ENCODE measurements at places on chromosomes 16 and 17.

DNA sequence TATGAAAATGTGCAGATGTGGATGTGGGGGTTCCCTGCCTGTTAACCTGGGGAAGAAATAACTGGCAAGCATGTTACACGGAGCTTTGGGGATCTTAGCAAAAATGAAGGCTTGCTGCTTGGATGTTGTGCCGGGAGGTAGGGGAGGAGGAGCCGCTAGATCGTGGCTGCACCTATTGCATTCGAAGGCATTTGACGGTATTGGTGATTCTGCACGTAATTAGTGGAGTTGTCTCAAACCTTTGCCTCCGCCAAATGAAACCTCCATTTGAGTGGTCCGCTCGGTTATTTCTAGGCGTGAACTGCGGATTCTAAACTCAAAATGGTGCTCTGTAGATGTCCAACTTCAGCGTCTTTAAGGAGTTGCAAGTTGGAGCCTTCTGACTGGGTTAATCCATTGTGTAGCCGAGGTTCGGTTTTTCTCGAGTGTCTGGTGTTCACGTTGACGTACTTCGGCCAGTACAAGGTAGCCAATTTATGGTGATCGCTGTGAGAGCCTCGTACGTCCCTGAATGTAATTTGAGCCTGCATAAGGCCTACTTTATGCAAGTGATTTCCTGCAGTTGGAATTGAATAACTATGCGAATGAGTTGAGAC is 1.5 kb downstream of the TNRC6C start:
- no peaks in the 10 kb centered on the region for H3K36me3 ChIP-seq
- H3K27ac ChIP-seq = no peak overlapping the region
- H3K4me3 ChIP-seq = peak overlapping the region; percentile 70

- no peaks in the 10 kb centered on the region for H3K36me3 ChIP-seq
- H3K27me3 ChIP-seq = no peaks in the 10 kb centered on the region
- H3K27ac ChIP-seq = no peak overlapping the region
- no peak overlapping the region for H3K4me3 ChIP-seq
- DNase-seq = no peak
Observed at GRCh38 chr16:51416926-51417325, 265.9 kb upstream of the SALL1 start.

DNA sequence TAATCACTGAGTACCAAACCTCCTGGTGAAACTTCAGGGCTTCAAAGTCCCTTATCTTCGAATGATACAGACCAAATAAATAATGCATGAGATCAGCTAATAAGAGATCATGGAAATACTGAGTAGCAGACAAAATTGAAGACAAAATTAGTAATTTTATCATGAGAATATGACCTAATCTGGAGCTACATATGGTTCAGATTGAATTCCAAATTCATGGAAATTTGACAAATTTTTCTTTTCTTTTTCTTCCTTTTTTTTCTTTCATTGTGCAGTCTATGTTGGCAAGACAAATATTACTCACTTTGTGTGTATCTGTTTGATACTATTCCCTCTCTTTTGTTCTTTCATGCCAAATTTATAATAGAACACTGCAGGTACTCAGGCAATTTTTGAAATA is 218.1 kb upstream of the KCNJ16 start:
- H3K27ac ChIP-seq = no peak overlapping the region
- no peak for DNase-seq
- no peaks in the 10 kb centered on the region for H3K36me3 ChIP-seq
- no peaks in the 10 kb centered on the region for H3K27me3 ChIP-seq

DNA sequence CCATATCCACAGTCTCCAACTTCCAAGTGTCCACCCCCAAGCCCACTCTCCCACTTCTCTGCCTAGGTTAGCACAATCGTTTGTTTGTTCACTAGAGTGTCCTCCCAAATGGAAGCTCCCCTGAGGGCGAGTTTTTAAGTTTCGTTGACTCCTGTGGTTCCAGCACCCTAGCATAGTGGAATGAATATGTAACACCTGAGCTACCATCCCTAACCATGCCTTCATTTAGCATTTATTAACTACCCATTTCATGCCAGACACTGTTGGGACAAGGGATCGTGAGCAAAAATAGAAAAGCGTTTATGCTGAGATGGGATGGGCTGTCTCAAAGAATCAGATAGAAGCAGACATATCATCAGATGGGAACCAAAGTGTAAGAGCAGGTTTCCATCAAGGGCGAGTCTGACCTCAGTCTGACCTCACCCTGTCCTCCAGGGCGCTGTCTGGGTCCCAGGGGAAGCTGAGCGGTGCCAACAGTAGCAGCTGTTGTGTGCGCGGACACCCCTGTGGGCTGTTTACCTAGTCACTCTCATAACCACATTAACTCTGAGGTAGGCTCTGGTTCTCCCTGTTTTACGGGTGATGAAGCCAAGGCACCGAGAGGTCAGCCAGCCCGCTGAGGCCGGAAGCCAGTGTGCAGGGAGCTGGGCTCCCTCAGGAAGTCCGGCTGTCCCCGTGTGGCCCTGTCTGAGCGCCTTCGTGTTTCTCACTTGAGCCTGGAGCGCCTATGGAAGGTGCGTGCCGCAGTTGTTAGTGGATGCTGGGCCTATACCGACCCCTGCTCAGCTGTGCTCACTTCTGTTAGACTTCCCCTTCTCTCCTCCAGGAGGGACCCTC is 6.2 kb downstream of the CNP start:
- peaks cover 13% of the 10 kb centered on the region for H3K36me3 ChIP-seq
- no peaks in the 10 kb centered on the region for H3K4me1 ChIP-seq

DNA sequence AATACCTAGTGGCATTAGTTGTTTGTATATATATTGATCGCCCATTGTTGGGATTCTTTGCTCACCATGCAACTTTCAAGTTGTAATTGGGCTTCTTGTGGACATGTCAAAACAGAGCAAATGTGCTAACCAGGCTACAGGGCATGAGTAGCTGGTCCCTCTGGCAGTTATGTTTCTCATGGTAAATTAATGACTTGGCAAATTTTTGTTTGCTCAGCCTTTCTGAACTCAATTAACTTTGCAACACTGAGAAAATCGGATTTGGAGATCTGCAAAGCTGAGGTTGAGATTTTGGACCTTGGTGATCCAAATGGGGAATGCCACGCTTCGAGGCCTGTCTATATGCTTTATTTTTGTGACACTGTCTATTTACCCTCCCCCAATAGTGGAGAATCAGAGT is 138.5 kb upstream of the PIRT start:
- no peaks in the 10 kb centered on the region for H3K27me3 ChIP-seq
- no peak for DNase-seq
- no peak overlapping the region for H3K4me3 ChIP-seq
- no peaks in the 10 kb centered on the region for H3K36me3 ChIP-seq

DNA sequence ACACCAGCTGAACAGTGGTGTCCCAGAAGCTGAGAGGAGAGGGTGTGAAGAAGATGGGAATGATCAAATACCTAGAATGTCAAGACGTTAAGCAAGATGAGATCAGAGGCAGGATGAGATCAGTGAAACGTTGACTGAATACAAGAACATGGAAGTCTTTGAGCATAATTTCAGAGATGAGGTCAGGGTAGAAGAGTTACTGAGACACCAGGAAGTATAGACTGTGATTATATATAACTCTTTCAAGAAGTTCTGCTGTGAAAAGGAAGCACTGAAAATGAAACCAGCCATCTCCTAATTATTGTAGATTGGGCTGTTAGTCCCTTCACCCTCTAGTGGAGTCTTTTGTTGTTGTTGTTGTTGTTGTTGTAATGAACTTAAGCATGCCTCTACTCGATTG is 9.1 kb downstream of the SHCBP1 start:
- no peak for DNase-seq
- H3K27me3 ChIP-seq = no peaks in the 10 kb centered on the region
- no peak overlapping the region for H3K27ac ChIP-seq
- peaks cover 9% of the 10 kb centered on the region for H3K36me3 ChIP-seq
- H3K4me1 ChIP-seq = no peaks in the 10 kb centered on the region

DNA sequence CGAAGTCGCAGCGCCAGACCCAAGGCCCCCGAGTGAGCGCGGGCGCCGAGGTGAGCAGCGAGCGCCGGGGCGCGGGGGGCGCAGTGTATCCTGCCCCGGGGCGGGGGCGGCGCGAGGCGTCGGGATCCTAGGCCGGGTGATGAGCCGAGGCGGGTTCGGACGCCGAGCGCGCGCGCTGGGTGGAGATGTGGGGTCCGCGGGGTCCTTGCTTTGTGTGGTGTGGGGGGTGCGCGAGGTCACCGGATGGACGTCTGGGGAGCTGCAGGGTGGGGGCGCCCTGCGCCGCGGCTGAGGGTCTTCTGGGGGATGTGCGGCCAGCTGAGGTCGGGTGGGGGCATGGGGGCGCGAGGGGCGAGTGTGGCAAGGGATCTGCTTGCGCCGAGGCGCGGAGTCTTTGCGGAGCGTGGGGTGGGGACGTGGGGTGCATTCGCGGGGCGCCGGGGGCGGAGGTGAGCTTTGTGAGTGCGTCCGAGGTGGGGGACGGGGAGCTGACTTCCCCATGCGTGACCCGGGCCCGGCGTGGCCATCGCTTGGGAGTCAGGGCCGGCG is 560 bp downstream of the RAI1 start:
- H3K36me3 ChIP-seq = no peaks in the 10 kb centered on the region
- H3K27me3 ChIP-seq = peaks cover 9% of the 10 kb centered on the region
- peaks cover 9% of the 10 kb centered on the region for H3K4me1 ChIP-seq
- peak overlapping the region; percentile 37 for H3K4me3 ChIP-seq

DNA sequence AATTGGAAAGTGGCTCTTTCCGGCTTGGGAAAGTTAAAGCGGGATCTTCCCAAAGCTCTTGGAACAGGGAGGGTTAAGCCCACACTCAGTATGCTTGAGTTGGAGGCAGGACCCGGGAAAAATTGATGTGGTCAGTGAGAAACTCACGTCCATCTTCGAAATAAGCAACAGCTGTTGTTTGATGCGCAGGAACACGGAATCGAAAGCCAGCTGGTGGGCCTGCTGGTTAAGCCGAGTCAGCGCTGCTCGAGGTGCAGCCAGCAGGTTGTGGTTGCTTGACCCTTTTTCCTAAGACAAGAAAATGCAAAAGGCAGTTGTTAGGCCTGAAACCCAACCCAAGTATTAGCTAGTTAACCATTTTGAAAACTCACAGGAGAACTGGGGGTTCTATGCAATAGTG is 49.4 kb downstream of the COG7 start:
- H3K27ac ChIP-seq = no peak overlapping the region
- no peaks in the 10 kb centered on the region for H3K4me1 ChIP-seq
- no peaks in the 10 kb centered on the region for H3K27me3 ChIP-seq
- no peak for DNase-seq
- no peak overlapping the region for H3K4me3 ChIP-seq

- H3K4me3 ChIP-seq = no peak overlapping the region
- H3K27ac ChIP-seq = no peak overlapping the region
- DNase-seq = no peak
- no peaks in the 10 kb centered on the region for H3K4me1 ChIP-seq
Observed at GRCh38 chr16:1788708-1789100, 4.8 kb downstream of the IGFALS start.

- peaks cover 11% of the 10 kb centered on the region for H3K4me1 ChIP-seq
- no peaks in the 10 kb centered on the region for H3K27me3 ChIP-seq
- H3K4me3 ChIP-seq = peak within 1 kb of the TSS; percentile 93
- peak; percentile 89 for DNase-seq
Observed at GRCh38 chr17:78128551-78129350, at the start of gene TMC6. TMC6 (minus strand) TSS chr17:78128755; CDS start chr17:78126832, 1,923 bp downstream.

GRCh38 chr17:34874478-34874877 is 86.8 kb downstream of the CCT6B start:
- H3K27ac ChIP-seq = no peak overlapping the region
- no peaks in the 10 kb centered on the region for H3K27me3 ChIP-seq
- no peaks in the 10 kb centered on the region for H3K36me3 ChIP-seq

DNA sequence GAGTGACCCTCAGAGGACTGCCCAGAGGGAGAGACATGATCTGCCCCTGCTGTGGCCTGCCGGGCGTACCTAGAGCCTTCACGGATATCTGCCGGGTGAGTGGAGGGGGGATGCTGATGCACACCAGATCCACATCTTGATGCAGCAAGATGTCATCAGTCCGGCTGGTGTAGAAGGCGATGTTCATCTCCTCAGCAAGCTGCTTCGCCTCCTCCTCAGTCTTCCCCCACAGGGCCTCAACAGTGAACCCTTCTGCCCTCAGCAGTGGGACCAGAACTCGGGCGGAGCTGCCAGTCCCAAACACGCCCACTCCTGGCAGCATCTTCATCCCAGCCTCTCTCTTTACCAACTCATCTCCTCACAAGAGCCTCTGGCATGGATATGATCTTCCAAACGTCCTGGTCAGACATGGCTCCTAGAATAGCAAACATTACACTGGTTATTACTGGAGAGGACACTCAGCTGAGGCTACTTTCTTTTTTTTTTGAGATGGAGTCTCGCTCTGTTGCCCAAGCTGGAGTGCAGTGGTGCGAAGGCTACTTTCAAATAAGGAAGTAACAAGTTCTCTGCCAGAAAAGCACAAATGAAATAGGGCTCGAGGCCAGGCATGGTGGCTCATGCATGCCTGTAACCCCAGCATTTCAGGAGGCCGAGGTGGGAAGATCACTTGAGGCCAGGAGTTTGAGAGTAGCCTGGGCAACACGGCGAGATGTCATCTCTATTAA is 18.9 kb downstream of the C16orf86 start:
- H3K27ac ChIP-seq = no peak overlapping the region
- H3K4me1 ChIP-seq = no peaks in the 10 kb centered on the region
- no peak for DNase-seq
- peaks cover 2% of the 10 kb centered on the region for H3K36me3 ChIP-seq

DNA sequence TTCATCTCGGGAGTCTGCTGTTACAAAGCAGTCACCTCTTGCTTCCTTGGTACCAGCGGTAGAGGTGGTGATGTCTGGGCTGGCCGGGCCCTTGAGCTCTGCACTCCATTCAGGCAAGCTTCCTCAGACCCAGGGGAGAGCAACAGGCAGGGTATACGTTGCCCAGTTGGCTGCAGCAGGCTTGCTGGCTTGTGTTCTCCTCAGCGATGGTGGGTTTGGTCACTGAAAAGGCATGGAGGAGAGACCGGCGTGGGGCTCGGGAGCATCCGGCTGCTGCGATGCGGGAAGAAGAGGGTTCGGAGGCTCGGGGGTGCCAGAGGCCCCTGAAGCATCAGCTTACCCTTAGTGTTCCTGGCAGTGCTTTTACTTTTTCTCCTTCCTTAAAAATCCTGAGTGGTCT is 25.8 kb downstream of the SAP30BP start:
- H3K4me1 ChIP-seq = peaks cover 2% of the 10 kb centered on the region
- H3K27me3 ChIP-seq = no peaks in the 10 kb centered on the region
- no peak overlapping the region for H3K4me3 ChIP-seq
- H3K36me3 ChIP-seq = peaks cover 12% of the 10 kb centered on the region
- DNase-seq = no peak

GRCh38 chr17:52384695-52385094 is 226.2 kb upstream of the CA10 start:
- no peaks in the 10 kb centered on the region for H3K4me1 ChIP-seq
- no peak overlapping the region for H3K27ac ChIP-seq

Measured in mesendoderm (in vitro differentiated cells).